Caco-2 (cell line): ENCODE measurements at places on chromosomes 6 and 20. TPM values are rescaled to one million over a fixed set of nuclear protein-coding genes. Genes with fewer than 3 reads are reported as not detected.

DNA sequence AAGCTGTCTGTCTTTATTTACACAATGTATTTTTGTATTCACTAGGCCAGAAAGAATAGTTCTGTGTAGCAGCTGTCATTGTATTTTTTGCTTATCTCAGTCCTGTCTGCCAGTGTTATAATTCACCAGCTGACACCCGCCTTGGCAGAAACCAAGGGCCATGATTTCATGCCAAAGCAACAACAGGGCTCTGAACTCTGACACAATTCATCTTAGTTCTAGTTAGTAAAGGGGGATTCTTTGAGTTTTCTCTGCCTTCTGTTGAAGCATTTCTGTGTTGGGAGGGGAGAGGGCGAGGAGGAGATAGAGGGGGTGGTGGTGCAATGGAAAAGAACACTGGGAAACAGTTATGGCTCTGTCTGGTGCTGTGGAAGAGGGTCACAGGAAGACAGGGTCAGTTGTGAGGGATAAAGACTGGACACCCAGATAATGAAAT lies 684.6 kb upstream of the MARCKS start:
- DNase-seq = no peak

DNA sequence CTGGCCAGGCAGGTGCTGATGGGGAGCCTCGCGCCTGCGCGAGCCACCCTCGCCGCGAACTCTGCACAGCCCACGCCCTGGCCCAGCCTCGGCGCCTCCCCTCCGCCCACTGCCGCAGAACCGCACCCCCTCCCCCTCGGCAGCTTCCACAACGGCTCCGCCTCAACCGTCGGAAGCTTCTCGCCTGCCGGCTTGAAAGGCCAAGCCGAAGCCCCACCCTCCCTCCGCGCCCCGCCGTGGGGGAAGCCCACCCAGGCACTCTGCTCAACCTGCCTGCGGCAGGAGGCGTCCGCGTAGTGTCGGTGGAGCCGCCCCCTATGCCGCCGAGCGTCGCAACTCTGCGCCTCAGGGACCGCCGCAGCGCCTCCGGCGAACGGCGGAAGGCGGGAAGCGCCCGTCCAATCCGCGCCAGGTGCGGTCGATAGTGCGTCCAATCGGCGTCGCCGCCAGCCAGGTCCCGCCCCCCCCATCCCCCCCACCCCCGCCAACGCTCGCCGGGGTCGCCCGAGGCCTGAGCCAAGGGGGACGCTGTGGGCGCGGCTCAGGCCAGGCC lies at the start of gene SYCP2:
TSS of gene SYCP2 (minus strand) at position 342 of the 553 bp plus-strand sequence. CDS start 11,224 bp downstream, outside the sequence.
- peak; percentile 93 for DNase-seq

Gene FNDC11
- 0.39 TPM in 1 of 2 replicates, not detected in the other for total RNA-seq

DNA sequence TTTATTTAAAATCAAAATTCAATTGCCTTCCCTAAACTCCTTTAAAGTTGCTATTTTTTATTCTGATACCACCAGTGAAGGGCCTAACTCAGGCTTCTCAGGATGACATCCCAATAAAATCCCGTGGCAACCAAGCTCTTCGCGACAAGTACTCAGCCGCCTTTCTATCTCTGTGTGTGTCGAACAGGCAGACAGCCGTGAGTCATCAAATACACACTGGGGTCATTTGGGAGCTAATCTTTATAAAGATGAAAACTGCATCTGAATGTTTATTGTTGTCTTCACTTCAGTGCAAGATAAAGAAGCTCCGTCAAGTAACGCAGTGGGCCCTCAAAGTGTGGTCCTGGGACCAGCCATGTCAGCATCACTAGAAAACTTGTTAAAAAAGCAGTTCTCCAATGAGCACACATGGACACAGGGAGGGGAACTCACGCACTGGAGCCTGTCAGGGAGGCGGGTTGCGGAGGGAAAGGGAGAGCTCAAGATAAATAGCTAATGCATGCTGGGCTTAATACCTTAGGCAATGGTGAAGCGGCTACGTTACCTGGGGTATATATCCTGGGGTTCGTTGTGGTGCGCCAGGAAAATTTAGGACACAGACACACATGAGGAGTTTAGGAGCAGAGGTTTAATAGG lies 119.3 kb downstream of the RNF144B start:
- DNase-seq = no peak

GRCh38 chr6:34673064-34673463 lies 23.5 kb downstream of the ILRUN start:
- DNase-seq = no peak

GRCh38 chr20:11305406-11305805 lies 612.3 kb upstream of the BTBD3 start:
- no peak for DNase-seq

DNA sequence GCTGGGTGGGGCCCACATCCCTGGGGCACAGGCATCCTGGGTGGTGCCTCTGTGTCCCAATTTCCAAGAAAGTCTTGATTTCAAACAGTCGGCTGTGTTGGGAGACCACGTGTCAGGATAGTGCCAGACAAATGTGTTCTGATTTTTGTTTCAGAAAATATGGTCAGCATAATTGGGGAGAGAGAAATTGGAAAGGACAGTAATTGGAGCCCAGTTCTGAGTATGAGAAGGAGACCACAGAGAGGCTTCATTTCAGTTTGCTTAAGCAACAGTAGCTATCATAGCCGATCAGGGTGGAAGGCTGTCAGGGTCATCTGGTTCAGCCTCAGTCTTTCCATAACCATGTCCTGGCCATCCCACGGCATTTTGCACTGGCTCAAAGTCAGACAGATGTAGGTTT lies 220.7 kb downstream of the CDC5L start:
- no peak for DNase-seq

- no peak for DNase-seq
These were observed 103.7 kb downstream of the LINC00237 start for GRCh38 chr20:21002486-21002885.

- DNase-seq = no peak
These were observed 71.4 kb downstream of the ARID1B start for GRCh38 chr6:156848533-156848932.

DNA sequence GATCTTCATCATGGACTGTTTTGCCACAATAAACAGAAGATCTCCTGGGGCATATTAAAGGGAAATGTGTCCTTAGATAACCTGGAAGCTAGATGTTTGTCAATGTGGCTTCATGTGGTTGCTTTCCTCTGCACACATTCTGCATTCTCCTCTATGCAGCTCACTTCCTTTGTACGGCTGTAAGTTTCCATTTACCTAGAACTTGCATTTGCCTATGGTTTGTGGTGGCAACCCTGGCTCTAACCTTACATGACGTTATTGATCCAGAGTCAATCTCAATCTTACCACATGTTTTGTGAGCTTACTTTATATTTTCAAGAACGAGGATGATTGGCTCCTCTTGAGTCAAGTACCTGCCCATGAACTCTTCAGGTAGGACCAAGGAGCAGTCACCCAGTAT lies 863.1 kb downstream of the MAFB start:
- DNase-seq = no peak
